ENCODE measurements at places on chromosomes 3 and 15.

GRCh38 chr3:46095307-46095706 is 68.0 kb upstream of the XCR1 start:
- no peak for DNase-seq

DNA sequence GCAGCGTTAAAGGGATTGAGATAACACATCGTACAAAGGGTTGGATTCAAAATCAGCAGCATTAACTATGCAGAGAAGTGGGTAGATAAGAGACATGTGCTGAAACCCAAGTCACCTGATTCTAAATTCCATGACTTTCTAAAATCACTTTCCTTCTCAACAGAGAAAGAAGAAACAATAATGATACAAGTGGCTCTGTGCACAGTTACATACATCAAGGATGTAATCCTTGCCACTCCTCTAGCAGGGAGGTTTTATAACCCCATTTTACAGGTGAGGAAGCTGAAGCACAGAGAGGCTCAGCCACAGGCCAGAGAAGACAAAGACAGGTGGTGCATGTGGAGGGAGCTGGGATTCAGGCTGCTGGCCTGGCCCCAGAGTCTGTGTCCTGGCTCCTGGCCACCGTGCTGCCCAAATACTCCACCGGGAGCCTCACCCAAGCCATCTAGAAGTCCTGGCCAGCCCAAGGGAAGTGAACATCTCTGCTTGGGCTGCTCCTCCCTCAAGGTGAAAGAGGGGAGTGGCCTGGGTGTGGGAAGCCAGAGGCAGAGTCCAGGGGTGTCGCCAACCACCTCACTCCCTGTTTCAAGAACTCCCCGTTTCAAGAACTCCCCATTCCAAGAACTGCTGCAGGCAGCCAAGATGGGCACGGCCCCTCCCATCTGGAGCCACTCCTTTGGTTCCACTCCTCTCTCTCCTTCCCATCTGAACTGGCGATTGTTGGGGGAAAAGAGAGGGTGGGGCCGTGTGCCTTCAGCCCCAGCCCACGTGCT is 147.1 kb downstream of the NUP210 start:
- no peak for DNase-seq

DNA sequence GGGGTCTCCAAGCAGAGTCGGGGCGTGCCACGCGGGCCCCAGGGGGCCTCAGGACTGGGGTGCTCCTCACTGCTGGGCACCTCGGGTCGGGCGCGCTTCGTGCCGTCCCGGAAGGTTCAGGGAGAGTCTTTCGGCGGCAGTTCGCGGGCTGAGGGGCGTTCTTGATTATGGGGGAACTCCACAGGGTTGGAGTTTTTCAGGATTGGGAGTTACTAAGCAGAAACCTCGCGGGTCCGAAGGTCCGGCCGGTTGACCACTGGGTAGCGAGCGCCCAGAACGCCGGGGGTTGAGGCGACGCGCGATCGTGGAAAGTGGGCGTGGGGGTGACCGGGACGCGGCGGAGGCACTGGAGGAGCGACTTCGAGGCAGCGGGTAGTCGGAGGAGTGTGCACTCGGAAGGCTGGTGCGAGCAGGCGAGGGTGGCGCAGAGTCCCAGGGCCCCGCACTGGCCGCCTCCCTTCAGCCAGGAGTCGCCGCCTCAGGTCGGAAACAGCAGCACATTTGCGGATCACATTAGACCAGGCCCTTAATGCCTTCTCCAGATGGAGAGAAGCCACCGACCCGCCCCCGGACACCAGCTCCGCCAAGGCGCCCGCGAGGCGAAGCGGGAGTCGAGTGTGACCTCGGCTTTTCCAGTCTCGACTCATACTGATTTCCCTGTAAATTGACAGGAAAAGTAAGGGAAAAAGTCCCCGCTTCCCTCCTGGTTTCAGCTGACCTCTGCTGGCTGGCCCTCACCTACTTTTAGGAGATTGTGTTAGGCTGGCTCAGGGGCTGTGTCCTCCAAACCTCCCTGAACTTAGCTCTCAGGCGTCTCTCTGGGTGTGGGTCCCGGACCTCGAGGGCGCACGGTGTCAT is 685 bp downstream of the ADAMTSL3 start:
- DNase-seq: no peak

DNA sequence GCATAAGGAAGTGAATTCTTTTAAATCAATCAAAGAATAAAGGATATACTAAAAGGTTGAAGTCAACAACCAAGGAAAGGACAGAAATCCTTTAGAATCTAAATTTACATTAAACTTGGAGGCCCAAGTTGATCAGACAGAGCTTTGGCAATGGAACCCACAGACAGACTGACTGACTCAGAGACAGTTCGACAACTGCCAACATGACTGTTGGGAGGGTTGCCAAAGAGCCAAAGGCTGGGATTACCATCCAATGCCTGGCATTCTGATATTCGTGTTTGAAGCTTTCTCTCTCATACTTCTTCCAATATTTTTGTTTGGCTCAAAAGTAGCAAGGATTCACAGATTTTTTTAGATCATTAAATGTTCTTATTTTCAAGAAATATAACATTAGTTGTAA is 406.1 kb downstream of the PLCL2 start:
- no peak for DNase-seq
